ENCODE measurements at places on chromosomes 6 and 20. TPM values are rescaled to one million over a fixed set of nuclear protein-coding genes. Genes with fewer than 3 reads are reported as not detected.
A peak's percentile ranks its signal among the peaks of the same experiment; 100 is the strongest.

- no peak overlapping the region for H3K4me3 ChIP-seq
- no peaks in the 10 kb centered on the region for H3K4me1 ChIP-seq
- DNase-seq = no peak
- no peaks in the 10 kb centered on the region for H3K36me3 ChIP-seq
- no peaks in the 10 kb centered on the region for H3K27me3 ChIP-seq
Measured at GRCh38 chr6:55136916-55137315, 37.4 kb upstream of the HCRTR2 start.

GRCh38 chr6:30748851-30749540 lies 4.6 kb upstream of the IER3 start:
- no peaks in the 10 kb centered on the region for H3K27me3 ChIP-seq
- H3K4me3 ChIP-seq = no peak overlapping the region
- peak overlapping the region; percentile 57 for H3K27ac ChIP-seq
- peaks cover 2% of the 10 kb centered on the region for H3K36me3 ChIP-seq

SALL4 gene
- 0.79 TPM for total RNA-seq

GRCh38 chr6:47938405-47938804 lies 156.6 kb downstream of the OPN5 start:
- H3K36me3 ChIP-seq = no peaks in the 10 kb centered on the region
- no peaks in the 10 kb centered on the region for H3K27me3 ChIP-seq
- no peaks in the 10 kb centered on the region for H3K4me1 ChIP-seq
- H3K27ac ChIP-seq = no peak overlapping the region

GRCh38 chr6:17397764-17398194 lies 4.4 kb downstream of the CAP2 start:
- no peaks in the 10 kb centered on the region for H3K27me3 ChIP-seq
- no peak for DNase-seq
- H3K4me1 ChIP-seq = peaks cover 13% of the 10 kb centered on the region
- H3K36me3 ChIP-seq = peaks cover 41% of the 10 kb centered on the region
- no peak overlapping the region for H3K27ac ChIP-seq
- no peak overlapping the region for H3K4me3 ChIP-seq

- no peaks in the 10 kb centered on the region for H3K36me3 ChIP-seq
- 0 out of 2 replicates have a peak, but pooled peaks cover 3% of the 10 kb centered on the region for H3K4me1 ChIP-seq
- no peak overlapping the region for H3K4me3 ChIP-seq
- H3K27me3 ChIP-seq = peaks cover 54% of the 10 kb centered on the region
- no peak overlapping the region for H3K27ac ChIP-seq
Measured at GRCh38 chr6:166862978-166863530, 93.3 kb downstream of the RNASET2 start.

DNA sequence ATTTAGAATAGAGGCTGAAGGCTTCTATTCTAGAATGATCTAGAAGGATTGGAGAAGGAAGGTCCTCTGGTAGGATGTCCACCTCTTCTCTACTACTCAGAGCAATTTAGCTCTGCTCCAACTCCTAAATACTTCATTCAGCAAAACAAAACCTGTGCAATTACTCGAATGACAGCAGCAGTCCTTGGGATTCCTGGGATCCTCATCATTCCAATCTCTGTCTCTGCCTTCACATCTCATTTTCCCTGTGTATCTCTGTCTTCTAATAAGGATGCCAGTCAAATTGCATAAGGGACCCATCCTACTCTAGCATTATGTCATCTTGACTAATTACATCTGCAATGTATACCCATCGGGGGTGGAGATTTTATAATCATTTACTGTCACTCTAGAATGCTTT lies 5.5 kb upstream of the AIG1 start:
- H3K4me3 ChIP-seq = no peak overlapping the region
- H3K4me1 ChIP-seq = peaks cover 11% of the 10 kb centered on the region
- peaks cover under 1% of the 10 kb centered on the region for H3K36me3 ChIP-seq
- H3K27me3 ChIP-seq = no peaks in the 10 kb centered on the region
- H3K27ac ChIP-seq = no peak overlapping the region

DNA sequence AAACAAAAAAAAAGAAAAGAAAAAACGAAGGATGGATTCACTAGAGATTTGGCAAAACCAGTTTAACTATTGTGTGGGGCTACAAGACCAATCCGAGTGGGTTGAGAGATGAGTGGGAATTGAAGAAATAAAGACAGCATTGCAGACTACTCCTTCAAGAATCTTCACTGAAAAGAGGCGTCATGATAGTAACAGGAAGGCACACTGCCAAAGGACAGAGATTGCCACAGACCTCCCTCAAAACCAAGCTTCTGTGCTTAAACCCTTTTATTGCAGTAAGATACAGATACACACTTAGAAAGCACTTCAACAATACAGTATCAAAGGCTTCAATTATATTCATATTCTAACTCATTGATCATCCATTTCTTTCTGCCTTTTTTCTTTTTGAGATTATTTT lies 103.9 kb downstream of the IPCEF1 start:
- H3K27ac ChIP-seq = no peak overlapping the region
- no peaks in the 10 kb centered on the region for H3K27me3 ChIP-seq
- H3K4me3 ChIP-seq = no peak overlapping the region
- no peak for DNase-seq
- H3K4me1 ChIP-seq = no peaks in the 10 kb centered on the region
- no peaks in the 10 kb centered on the region for H3K36me3 ChIP-seq

- no peak for DNase-seq
- H3K27me3 ChIP-seq = no peaks in the 10 kb centered on the region
- H3K4me3 ChIP-seq = no peak overlapping the region
- no peaks in the 10 kb centered on the region for H3K36me3 ChIP-seq
Measured at GRCh38 chr6:30810813-30811339, 66.5 kb upstream of the IER3 start.

MTHFD1L gene
- 25.4 TPM for total RNA-seq

GRCh38 chr6:31870385-31870921 lies 7.8 kb upstream of the NEU1 start:
- H3K27me3 ChIP-seq = no peaks in the 10 kb centered on the region
- no peak for DNase-seq
- H3K27ac ChIP-seq = no peak overlapping the region
- no peaks in the 10 kb centered on the region for H3K36me3 ChIP-seq

DNA sequence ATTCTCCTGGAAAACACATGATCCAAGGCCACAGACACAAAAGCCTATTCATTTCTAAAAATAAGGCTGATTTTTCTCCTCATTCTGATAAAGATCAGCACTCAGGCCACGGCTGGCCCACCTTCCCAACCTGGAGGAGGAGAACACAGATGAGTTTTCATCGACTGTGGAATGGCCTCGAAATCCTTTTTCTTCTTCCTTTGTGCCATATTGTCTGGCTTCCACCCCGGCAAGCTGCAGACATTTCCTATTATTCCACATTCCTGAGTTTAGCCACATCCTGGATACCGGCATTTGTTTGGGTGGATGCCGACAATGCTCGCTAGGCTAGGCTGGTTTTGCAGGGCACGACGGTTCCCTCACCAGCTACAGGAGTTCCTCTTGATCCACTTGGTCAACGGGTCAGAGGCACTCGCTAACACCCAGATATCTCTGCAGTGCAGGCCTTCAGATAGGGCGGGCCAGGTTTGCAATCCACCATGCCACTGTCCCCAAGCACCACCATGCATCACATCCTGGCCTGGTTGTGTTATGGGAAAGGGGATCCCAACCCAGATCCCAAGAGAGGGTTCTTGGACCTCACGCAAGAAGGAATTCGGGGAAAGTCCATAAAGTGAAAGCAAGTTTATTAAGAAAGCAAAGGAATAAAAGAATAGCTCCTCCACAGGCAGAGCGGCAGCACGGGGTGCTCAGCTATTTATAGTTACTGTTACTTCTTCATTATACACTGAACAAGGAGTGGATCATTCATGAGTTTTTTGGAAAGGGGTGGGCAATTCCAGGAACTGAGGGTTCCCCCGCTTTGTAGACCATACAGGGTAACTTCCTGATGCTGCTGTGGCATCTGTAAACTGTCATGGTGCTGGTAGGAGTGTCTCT lies 4.2 kb upstream of the CTSZ start:
- peaks cover 65% of the 10 kb centered on the region for H3K4me1 ChIP-seq
- no peak overlapping the region for H3K4me3 ChIP-seq
- H3K36me3 ChIP-seq = peaks cover 12% of the 10 kb centered on the region
- DNase-seq = peak; percentile 92

C20orf141 gene
- total RNA-seq = not detected

- no peak overlapping the region for H3K4me3 ChIP-seq
- no peaks in the 10 kb centered on the region for H3K4me1 ChIP-seq
- no peaks in the 10 kb centered on the region for H3K36me3 ChIP-seq
- peaks cover 26% of the 10 kb centered on the region for H3K27me3 ChIP-seq
Measured at GRCh38 chr20:61664556-61665320, 400.9 kb downstream of the TAF4 start.

TLDC2 gene
- total RNA-seq = not detected

DNA sequence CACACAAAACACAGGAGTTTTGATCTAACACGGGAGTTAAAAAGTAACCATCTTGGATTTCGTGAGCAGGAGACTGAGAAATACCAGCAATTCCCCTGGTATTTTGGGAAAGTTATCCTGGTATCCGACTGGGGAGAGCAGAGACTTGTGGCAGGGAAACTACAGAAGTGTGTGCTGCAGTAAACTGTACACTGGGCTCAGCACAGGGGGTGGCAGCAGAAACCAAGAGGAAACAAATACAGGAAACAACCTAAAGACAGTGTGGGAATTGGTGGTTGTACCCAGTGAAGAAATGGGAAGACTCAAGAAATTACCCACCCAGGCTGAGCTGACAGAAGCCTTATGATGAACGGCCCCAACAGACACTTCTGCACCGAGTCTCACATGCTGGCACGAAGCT lies 109.8 kb downstream of the CHD6 start:
- no peaks in the 10 kb centered on the region for H3K27me3 ChIP-seq
- H3K36me3 ChIP-seq = peaks cover 5% of the 10 kb centered on the region
- H3K4me1 ChIP-seq = 0 out of 2 replicates have a peak, but pooled peaks cover 10% of the 10 kb centered on the region

NFKBIL1 gene
- total RNA-seq = 21.0 TPM

Measured in SJSA1 (cell line).